ENCODE measurements at places on chromosomes 2 and 18. TPM values are rescaled to one million over a fixed set of nuclear protein-coding genes. Genes with fewer than 3 reads are reported as not detected.

The ACTG2 gene
- 82.9 TPM for total RNA-seq

- DNase-seq: no peak
These were observed 10.0 kb upstream of the ZNF396 start for GRCh38 chr18:35387152-35387571.

DNA sequence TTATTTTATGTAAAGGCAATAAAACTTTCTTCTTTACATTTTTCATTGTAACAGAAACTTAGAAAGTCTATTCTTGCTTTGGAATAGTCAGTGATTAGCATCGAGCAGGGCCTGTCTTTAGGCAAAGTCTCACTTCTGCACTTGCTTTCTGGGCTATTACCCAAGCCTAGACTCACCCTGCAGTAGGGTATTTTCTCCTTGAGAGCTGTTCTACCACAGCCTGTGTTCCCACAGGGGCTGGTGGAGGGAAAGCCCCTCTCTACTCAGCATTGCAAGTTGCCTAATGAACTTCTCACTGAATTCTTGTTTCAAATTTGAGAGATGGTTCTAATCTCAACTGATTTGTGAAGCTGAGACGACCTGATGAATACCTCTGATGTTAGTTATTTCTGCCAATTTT is 111.7 kb upstream of the KLHL14 start:
- no peak for DNase-seq

DNA sequence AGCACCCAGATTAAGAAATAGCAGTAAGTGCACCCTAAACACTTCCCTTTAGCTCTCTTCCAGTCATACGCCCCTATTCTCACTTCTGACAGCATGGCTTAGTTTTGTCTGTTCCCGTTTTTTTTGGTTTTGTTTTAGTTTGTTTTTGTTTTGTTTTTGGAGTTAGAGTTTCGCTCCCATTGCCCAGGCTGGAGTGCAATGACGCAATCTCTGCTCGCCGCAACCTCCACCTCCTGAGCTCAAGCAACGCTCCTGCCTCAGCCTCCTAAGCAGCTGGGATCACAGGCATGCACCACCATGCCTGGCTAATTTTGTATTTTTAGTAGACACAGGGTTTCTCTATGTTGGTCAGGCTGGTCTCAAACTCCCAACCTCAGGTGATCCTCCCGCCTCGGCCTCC is 2067.7 kb downstream of the SUCLG1 start:
- no peak for DNase-seq

DNA sequence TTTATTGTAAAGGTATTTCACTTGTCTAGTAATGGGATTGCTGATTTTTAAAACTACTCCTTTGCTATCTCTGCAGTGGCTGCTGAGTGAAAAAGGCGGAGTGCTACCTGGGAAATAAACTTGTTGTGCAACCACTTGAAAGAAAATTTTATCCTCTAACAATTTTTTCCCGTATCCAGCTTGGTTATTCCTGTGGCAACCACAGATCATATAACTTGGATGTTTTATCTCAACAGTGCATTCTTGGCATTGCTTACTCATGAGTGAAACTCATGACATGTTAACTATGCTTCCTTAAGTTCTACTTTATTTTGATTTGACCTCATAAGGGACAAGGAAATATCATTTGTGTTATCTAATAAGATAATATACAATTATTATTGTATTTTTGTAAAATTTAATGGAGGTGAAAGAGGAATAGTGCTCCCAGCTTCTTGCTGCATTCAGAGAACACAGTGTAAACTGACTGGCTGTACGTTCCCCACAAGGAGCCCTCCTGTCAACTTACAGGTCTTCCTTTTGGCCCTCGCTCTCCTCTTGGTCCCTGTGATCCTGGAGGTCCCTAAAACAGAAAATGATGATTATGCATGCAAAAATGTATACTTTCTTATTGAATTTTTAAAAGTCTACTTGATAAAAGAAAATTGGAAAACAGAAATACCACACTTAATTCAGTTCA is 82.7 kb downstream of the COL5A2 start:
- peak; percentile 46 for DNase-seq

DNA sequence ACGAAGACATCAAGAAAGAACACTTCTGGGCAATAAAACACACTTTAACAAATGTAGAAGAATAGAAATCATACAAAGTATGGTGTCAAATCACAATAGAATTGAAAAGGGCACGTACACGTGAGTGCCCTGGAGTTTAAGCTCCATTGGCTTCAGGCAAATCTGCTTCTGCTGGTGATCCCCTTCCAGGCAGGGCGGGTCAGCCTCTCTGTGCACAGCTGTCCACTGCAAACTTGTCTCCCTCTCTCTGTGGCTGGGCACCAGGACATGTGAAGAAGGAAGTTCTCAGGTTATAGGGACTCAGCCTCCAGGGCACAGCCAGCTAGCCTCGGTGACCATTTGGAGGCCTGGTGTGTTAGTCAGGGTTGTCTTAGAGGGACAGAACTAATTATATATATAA is 66.0 kb downstream of the ST3GAL5 start:
- DNase-seq: no peak

GRCh38 chr2:56231361-56231760 is 47.6 kb downstream of the CCDC85A start:
- DNase-seq: no peak

DNA sequence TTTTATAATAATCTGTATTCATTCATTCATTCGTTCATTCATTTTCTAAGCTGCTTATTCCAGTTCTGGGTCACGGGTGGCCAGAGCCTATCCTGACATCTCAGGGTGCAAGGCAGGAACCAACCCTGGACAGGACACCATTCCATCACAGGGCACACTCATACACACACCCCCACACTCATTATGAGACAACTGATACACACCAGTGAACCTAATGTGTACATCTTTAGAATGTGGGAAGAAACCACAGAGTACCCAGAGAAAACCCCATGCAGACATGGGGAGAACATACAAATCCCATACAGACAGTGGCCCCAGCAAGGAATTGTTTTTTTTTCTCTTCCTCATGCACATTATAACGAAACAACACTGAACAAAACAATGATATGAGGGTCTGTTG is 54.7 kb downstream of the RTN4 start:
- DNase-seq: no peak

The STARD6 gene
- not detected for total RNA-seq

The CAPN14 gene
- total RNA-seq: 0.21 TPM

DNA sequence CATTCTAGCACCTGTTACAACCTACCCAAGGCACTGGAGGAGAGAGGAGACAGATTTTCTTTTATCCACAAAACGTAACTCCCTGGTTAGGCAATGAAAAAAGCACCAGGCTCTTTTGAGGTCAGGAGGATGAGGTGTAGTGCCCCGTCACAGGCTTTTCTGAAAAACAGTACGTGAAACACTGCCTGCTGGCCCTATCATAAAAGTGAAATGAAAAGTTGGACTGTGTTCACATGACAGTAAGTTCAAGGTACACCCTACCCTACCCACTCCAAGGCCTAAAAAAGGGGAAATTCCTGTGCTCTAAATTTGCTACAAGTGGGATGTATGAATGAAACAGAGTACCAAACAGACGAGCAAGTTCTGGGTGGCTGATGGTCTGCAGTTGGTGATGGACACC is 17.6 kb downstream of the LGALSL start:
- DNase-seq: no peak

- no peak for DNase-seq
These were observed 13.3 kb downstream of the ARHGAP25 start for GRCh38 chr2:68747900-68748299.

DNA sequence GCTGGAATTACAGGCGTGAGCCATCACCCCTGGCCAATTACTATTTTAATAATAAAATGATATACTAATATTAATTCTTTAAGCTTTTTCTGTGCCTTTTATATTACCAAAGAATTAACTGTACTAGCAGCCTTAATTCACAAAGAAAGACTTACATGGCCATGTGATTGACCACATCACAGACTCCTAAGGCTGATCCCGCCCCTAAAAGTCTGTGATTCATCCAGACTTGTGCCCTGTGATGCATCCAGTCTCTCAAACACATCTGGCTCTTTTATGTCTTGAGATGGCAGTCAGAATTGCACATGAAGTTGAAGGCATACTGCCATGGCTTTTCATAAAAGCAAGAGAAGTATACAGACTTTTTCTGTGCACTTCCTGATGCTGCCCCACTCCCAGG is 91.7 kb downstream of the DTNA start:
- no peak for DNase-seq

- peak; percentile 11 for DNase-seq
These were observed 35.0 kb downstream of the CERS6 start for GRCh38 chr2:168490946-168491605.

DNA sequence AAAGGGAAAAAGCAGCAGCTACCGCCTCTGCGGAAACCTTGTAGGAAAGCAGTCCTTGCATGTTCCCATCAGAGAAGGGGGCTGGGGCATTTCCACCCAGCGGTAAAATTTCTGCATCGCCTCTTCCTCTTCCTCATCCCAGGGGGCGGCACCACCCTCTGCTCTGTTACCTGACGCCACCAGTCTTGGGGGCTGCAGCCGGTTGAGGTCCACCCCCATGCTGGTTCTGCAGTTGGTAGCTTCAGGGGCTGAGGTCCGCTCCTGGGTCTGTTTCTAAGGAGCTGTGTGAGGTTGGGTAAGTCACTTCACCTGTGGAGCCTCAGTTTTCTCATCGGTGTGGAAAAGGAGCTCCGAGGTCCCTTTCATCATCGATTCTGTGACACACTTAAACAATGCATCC is 14.2 kb upstream of the AGAP1 start:
- no peak for DNase-seq

The IL36RN gene
- 0.09 TPM for total RNA-seq

The MC5R gene
- not detected for total RNA-seq

DNA sequence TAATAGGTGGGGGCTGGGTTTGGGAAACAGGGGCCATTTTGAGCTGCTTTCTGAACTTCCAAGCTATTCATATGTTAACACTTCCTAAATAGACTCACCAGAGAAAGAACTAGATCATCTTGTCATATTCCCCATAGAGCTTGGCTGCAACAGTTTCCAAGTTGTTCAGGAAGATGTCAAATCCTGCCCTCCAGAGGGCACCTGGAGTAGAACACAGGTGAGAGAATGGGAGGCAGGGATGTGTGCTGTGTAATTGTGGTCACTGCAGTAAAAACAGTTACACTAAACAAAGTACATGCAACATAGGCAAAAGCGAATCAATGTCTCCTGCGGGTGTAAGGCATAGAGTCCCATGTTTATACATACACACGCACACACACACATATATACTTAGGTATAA is 34.5 kb upstream of the LRRC30 start:
- DNase-seq: no peak

DNA sequence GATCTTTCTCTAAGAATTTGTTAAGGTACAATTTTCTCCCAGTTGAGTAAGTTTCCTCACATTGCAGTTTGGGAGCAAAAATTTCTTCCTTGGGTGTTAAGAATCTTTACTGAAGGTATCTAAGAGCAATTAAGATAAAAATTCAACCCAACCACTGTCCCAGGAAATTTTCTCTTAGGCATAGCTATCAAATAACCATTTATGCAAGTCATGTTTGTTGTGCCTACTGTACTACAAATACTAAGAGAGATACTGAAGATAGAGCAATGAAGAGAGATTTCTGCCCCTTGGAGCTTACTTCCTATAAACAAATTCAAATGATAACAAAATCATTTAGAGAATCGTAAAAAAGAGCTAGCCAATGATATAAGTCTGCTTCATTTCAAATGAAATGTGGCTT is 402.8 kb downstream of the LRRTM4 start:
- DNase-seq: no peak

- DNase-seq: peak; percentile 17
These were observed 22.0 kb upstream of the STPG4 start for GRCh38 chr2:47177043-47177565.

The CDH7 gene
- total RNA-seq: not detected

- no peak for DNase-seq
These were observed 26.2 kb downstream of the BMP10 start for GRCh38 chr2:68845043-68845442.

The AMER3 gene
- total RNA-seq: 0.74 TPM

DNA sequence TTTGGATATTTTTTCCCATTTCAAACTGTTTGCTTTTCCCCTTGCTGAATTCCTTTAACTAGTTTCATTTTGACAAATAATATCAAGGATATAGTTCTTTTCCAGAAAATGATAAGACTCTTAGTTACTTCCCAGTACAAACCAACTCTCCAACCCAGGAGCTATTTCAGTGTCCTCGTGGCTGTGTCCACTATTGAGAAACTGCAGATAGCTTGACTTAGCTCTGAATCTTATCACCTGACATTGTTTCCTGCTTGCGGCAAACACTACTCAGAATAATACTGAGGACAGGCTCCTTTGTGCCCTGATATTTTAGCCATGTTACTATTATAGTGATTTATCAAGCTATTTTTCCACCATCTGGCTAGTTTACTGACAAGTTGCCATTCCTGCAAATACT is 74.6 kb downstream of the KLF7 start:
- no peak for DNase-seq

GRCh38 chr2:212938144-212938793 is 213.1 kb downstream of the IKZF2 start:
- DNase-seq: no peak

DNA sequence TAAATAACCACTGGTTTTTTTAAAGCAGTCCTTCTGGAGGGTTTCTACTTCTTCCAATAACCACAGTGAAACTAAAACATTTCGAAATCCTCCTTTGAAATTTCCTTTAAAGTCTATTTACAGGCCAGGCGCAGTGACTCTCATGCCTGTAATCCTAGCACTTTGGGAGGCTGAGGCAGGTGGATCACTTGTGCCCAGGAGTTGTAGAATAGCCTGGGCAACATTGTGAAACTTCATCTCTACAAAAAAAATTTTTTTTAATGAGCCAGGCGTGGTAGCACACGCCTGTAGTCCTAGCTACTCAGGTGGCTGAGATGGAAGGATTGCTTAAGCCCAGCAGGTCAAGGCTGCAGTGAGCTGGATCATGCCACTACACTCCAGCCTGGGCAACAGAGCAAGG is 15.2 kb downstream of the KIDINS220 start:
- DNase-seq: no peak

Data from lung (tissue), 17 donors.